ENCODE measurements at places on chromosomes 1 and 21. TPM values are rescaled to one million over a fixed set of nuclear protein-coding genes. Genes with fewer than 3 reads are reported as not detected.

The CD164L2 gene
- total RNA-seq: not detected

The TAL1 gene
- total RNA-seq: not detected

The CGN gene
- total RNA-seq: 1.9 TPM

The AIM2 gene
- total RNA-seq: 6.7 TPM

The PRR9 gene
- not detected for total RNA-seq

The ACTA1 gene
- total RNA-seq: not detected

The FCAMR gene
- total RNA-seq: not detected

The ALDH4A1 gene
- total RNA-seq: 4.3 TPM

The ATP8B2 gene
- 54.7 TPM for total RNA-seq

The S1PR1 gene
- 63.9 TPM for total RNA-seq

The SPRR1B gene
- total RNA-seq: not detected

The GUCA2B gene
- total RNA-seq: not detected

The PLA2G4A gene
- 0.11 TPM for total RNA-seq

The TEX38 gene
- total RNA-seq: not detected

The NMNAT2 gene
- total RNA-seq: not detected

The SAMSN1 gene
- 71.4 TPM for total RNA-seq
